ENCODE measurements at places on chromosomes 11 and 22.

GRCh38 chr11:19506816-19507486, 205.7 kb upstream of the NAV2 start:
- no peak for DNase-seq

DNA sequence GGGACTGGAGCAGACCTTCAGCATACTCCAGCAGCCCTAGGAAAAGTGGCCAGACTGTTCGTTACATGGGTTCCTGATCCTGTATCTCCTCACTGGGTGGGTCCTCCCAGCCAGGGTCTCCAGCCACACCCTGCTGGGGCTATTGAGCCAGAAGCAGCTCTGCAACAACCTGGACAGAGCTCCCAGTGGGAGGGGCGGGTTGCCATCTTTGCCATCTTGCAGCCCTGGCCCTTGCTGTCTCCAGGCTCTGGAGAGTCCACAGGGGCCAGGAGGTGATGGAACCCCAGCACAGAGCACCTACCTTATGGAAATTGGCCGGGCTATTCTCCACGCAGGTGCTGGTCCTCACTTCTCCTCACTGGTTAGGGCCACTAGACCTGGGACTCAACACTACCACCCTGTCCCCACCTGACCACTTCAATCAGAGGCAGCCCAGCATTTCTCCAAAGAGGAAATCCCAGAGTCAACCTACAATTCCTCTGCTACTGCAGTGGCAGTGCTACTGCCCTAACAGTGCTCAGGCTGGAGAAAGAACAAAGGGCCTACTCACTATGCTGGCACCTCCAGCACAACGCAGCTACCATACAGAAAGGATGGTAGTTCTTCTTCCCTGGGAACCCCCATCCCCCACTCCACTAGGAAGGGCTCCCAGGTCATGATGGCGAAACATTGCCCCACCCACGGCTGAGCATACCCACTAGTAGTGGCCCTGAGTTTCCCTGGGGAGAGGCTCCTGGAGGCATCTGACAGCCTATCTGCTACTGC, 290.2 kb upstream of the NCAM1 start:
- DNase-seq, result no peak

DNA sequence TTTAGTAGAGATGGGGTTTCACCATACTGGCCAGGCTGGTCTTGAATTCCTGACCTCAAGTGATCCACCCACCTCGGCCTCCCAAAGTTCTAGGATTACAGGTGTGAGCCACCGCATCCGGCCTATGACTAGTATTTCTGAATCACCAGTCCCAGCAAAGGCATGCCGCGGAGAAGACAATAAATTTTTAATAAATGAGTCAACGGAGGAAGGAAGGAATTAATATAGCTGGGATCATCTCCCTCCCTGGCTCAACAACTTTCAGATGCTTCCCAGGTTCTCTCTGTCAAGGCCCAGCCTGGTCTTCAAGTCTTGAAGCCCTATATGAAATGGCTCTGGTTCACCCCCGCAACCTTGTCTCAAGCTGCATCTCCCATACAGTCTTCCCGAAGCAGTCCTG, 45.7 kb downstream of the CYTH4 start:
- DNase-seq, result no peak

GRCh38 chr11:60498853-60499252, 6.3 kb downstream of the MS4A12 start:
- DNase-seq, result no peak

DNA sequence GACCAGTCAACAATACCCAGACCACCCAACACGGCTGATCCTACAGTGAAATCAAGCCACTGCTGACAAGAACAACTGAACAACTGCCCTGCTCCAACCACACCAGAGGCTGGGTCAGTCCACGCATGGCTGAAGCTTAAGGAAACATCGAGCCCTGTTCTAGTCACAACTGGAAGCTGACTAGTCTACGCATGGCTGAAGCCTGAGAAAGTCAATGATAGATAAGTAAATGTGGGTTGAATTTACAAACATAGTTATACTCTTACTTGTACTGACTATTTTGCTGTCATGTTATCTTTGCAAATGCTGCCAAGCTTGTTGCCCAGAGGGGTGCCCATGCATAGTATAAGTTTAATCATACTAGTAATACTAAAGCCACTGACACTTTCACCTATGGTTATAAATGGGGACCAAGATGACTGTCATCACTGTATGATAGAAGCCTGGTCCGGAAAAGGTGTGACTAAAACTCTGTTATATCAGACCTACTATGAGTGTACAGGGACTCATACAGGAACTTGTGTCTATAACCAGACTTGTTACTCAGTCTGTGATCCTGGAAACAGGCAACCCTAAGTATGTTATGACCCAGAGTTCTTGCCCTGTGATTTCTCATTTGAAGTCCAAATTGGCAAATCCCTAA, 43.4 kb upstream of the GLYAT start:
- no peak for DNase-seq

- DNase-seq, result no peak
Observed at GRCh38 chr22:29605527-29605850, 2.1 kb downstream of the NF2 start.

DNA sequence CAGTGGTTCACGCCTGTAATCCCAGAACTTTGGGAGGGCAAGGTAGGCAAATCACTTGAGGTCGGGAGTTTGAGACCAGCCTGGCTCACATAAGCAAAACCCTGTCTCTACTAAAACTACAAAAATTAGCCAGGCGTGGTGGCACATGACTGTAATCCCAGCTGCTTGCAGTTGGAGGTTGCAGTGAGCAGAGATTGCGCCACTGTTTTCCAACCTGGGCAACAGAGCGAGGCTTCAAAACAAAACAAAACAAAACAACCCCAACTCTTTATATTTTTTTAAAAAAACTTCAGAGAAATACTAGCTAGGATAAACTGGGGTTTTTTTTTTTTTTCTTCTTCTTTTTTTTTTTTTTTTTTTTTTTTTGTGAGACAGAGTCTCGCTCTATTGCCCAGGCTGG, 31.8 kb upstream of the RAPSN start:
- no peak for DNase-seq

- no peak for DNase-seq
Observed at GRCh38 chr11:65817312-65817834, 16.4 kb upstream of the SNX32 start.

GRCh38 chr11:103648670-103649400, 387.6 kb upstream of the DDI1 start:
- no peak for DNase-seq

DNA sequence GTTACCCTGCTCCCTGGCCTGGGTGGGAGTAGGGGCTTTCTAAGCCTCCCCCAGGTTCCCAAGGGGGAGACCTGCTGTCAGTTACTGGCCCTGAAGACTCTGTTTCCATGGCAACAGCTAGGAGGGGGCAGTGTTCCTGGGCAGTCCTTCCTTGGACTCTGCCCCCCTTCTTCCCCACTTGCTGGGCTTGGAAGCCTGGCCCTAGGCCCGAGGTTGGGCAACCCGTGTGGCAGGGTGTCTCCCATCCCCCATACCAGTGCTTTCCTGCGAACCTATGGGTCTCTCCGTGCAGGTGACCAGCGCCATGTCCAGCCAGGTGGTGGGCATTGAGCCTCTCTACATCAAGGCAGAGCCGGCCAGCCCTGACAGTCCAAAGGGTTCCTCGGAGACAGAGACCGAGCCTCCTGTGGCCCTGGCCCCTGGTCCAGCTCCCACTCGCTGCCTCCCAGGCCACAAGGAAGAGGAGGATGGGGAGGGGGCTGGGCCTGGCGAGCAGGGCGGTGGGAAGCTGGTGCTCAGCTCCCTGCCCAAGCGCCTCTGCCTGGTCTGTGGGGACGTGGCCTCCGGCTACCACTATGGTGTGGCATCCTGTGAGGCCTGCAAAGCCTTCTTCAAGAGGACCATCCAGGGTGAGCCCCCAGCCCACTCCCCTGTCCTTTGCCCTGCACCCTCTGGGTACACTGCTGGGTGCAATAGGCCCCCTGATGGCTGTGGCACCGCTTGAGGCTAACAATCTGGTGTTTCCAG, 1.7 kb downstream of the ESRRA start:
- no peak for DNase-seq

DNA sequence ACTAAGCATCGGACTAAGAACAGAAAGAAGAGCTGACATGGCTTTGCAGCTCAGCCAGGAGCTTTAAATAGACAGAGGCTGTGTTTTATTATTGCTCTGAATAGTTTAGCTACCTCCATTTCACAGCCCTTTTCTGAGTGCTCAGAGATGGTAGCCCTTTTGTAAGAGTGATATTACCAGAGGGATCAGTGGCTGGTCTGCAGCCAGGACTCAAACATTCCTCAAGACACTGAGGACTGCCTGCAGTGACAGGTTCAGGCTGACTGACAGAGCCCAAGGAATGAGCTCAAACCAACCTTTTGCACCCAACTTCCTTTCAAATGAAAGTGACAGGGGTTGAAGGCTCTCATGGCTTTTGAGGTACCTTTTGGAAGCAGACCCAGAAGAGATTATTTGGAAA, 189.0 kb downstream of the DDX10 start:
- no peak for DNase-seq

GRCh38 chr22:29604076-29604360, 585 bp downstream of the NF2 start:
- DNase-seq, result no peak

- peak; percentile 95 for DNase-seq
Observed at GRCh38 chr11:100676901-100677300, 10.2 kb upstream of the ARHGAP42 start.

- no peak for DNase-seq
Observed at GRCh38 chr11:16226245-16226644, 130.1 kb downstream of the SOX6 start.
